ENCODE measurements at places on chromosomes 11 and 22.
A peak's percentile ranks its signal among the peaks of the same experiment; 100 is the strongest.

- H3K27me3 ChIP-seq: no peaks in the 10 kb centered on the region
- peak overlapping the region; percentile 7 for H3K4me3 ChIP-seq
- H3K36me3 ChIP-seq: peaks cover 48% of the 10 kb centered on the region
- DNase-seq: peak; percentile 32
- H3K4me1 ChIP-seq: peaks cover 30% of the 10 kb centered on the region
Observed at GRCh38 chr22:49880281-49880680, 26.6 kb downstream of the ZBED4 start.

DNA sequence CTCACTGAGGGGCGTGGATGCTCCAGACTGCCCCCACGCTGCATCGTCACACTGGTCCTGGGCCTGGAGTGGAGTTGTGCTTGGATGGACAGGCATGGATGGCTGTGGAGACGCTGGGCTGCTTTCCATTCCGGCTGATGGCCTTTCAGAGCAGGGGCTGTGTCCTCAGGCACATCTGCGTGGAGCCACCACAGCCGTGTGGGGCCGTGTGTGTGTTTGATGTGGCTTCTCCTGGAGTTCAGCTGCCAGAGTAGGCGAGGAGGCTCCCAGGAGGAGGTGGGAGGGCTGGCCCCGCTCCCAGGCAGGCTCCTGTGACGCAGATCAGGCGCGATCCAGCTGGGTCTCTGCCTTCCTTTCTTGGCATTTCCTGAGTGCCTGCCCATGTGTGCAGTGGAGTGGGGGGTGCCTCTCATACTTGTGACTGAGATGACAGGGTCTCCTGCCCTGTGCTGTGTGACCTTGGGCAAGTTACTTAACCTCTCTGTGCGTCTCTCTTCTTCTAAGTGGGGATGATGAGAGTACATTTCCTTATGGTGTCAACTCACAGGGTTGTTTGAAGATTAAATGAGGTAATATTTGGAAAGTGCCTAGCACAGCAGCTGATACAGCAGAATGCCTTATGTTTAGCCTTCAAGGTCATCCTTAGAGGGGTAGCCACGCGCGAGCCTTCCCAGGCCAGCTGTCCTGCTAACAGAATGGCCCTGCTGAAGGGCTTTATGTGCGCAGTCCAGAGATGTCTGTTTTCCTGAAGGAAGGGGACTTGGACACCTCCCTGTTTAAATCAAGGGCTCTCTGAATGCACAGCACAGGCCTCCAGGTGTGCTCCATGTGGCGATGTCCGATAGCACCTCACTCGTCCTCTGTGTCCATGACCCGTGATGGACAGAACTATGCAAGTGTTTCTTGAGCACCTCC lies 33.5 kb downstream of the GLB1L2 start:
- no peak for DNase-seq
- peaks cover 4% of the 10 kb centered on the region for H3K27me3 ChIP-seq

DNA sequence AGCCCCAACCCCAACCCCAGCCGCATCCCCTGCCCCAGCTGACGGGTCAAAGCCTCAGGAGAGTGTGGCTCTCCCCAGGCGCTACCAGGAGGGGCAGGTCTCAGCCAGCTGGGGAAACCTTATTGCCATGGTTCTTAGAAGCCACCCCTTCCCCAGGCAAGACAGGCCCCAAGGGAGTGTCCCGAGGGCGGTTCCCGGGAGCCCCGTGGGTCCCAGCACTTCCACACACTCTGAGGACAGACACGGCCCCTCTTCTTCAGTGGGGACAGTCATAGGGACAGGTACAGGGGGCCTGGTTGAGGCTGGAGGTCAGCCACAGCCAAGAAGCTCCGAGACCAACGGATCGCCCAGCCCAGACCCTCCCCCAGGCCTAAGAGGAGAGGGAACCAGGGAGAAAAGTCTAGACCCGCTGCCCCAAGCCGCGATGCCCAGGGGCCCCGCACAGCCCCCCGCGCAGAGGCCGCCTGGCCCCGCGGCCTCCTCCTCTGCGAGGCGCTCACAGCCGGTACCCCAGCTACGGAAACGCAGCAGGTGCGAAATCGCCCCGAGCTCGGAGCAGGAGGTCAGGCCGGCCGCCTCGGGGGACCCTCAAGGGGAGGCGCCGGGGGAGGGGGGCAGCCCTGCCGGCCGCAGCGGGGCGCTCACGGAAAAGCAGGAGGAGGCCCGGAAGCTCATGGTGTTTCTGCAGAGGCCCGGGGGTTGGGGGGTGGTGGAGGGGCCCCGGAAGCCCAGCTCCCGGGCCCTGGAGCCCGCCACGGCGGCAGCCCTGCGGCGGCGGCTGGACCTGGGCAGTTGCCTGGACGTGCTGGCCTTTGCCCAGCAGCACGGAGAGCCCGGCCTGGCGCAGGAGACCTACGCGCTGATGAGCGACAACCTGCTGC lies 2.6 kb downstream of the KLHDC7B start:
- DNase-seq: peak; percentile 82
- peaks cover 3% of the 10 kb centered on the region for H3K36me3 ChIP-seq
- H3K4me3 ChIP-seq: peak overlapping the region; percentile 69

GRCh38 chr22:36574728-36575127 lies 45.8 kb upstream of the EIF3D start:
- no peak overlapping the region for H3K27ac ChIP-seq
- H3K27me3 ChIP-seq: peaks cover 2% of the 10 kb centered on the region
- DNase-seq: no peak
- no peak overlapping the region for H3K4me3 ChIP-seq

DNA sequence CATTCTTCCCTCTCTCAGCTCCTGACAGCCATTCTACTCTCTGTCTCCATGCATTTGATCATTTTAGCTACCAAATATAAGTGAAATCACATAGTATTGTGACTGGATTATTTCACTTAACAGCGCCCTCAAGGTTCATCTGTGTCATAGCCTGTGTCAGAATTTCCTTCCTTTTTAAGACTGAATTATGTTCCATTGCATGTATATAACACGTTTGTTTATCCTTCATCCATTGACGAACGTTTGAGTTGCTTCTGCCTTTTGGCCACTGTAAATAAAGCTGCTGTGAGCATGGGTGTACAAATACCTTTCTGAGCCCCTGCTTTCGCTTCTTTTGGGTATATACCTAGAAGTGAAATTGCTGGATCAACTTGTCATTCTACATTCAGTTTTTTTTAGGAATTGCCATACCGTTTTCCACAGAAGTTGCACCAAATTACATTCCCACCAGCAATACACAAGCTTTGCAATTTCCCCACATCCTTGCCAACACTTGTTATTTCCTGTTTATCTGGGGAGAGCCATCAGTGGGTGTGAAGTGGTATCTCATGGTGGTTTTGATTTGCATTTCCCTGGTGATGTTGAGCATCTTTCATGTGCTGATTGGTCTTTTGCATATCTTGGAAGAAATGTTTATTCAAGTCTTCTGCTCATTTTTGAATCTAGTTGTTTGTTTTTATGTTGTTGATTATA lies 17.5 kb downstream of the GLB1L2 start:
- no peaks in the 10 kb centered on the region for H3K27me3 ChIP-seq
- peaks cover 14% of the 10 kb centered on the region for H3K4me1 ChIP-seq
- no peak for DNase-seq
- no peak overlapping the region for H3K4me3 ChIP-seq

GRCh38 chr11:17287058-17287457 lies 10.5 kb downstream of the NUCB2 start:
- H3K36me3 ChIP-seq: peaks cover 37% of the 10 kb centered on the region
- H3K4me3 ChIP-seq: no peak overlapping the region
- no peak for DNase-seq
- H3K27me3 ChIP-seq: no peaks in the 10 kb centered on the region
- no peak overlapping the region for H3K27ac ChIP-seq
- peaks cover 52% of the 10 kb centered on the region for H3K4me1 ChIP-seq

DNA sequence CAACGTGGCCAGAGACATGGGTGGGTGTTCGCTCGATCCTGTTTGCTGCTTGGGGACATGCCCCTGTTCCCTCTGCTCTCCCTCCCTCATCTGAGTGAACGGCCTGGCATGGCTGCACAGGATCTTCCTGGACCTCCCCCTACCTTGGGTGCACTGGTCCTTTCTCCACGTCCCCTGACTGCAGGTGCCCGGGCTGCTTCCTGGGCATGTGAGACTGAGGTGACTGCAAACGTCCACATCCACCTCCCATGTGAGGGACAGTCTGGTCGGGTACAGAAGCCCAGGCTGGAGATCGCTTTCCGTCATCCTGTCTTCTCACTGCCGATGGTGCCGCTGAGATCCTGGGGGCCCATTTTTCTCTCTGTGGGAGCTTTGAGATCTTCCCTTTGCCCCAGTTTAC lies 11.8 kb downstream of the SULT4A1 start:
- H3K36me3 ChIP-seq: no peaks in the 10 kb centered on the region
- peaks cover 52% of the 10 kb centered on the region for H3K27me3 ChIP-seq
- no peak overlapping the region for H3K27ac ChIP-seq
- DNase-seq: no peak
- no peaks in the 10 kb centered on the region for H3K4me1 ChIP-seq
- H3K4me3 ChIP-seq: no peak overlapping the region

DNA sequence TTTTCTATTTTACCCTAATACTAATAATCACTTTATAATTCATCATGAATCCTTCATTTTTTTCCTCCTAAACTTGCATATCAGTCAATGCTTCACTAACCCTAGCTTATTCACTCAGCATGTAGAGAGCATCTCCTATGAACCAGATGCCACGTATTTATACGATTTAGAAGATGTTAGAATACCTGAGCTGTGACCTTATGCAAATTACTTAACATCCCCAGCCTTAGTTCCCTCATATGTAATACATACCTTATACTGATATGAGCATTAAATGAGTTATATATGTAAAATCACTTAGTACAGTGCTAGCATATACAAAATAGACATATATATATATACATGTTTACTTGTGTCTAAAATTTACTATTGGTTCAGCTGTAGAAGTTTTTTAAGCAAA lies 9.0 kb downstream of the FAM76B start:
- no peak overlapping the region for H3K4me3 ChIP-seq
- peaks cover 97% of the 10 kb centered on the region for H3K36me3 ChIP-seq
- DNase-seq: no peak
- no peak overlapping the region for H3K27ac ChIP-seq
- H3K4me1 ChIP-seq: peaks cover 52% of the 10 kb centered on the region

- no peak for DNase-seq
- no peak overlapping the region for H3K4me3 ChIP-seq
- no peaks in the 10 kb centered on the region for H3K36me3 ChIP-seq
- H3K4me1 ChIP-seq: no peaks in the 10 kb centered on the region
Observed at GRCh38 chr11:131916638-131917037, 546.2 kb downstream of the NTM start.

DNA sequence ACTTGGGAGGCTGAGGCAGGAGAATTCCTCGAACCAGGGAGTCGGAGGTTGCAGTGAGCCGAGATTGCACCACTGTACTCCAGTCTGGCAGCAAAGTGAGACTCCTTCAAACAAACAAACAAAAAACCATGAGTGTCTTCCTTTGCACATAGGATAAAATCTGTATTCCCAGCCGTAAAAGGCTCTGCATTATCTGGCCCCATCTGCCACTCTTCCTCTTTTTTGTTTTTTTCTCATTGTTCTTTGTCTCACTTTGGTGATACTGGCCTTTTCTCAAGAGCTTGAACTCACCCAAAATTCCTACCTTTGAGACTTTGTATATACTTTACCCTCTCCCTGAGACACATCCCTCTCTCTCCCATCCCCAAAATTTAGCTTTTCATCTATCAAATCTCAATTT lies 17.6 kb downstream of the FDX1 start:
- no peak for DNase-seq
- H3K27ac ChIP-seq: no peak overlapping the region
- H3K4me1 ChIP-seq: peaks cover 26% of the 10 kb centered on the region
- H3K27me3 ChIP-seq: no peaks in the 10 kb centered on the region
- no peak overlapping the region for H3K4me3 ChIP-seq
- peaks cover 52% of the 10 kb centered on the region for H3K36me3 ChIP-seq

Data from activated T-cell treated with anti-CD3 and anti-CD28 coated beads, Interleukin-2, amount 50 U/mL, for 24 hours (primary cell).